ENCODE measurements at places on chromosomes 11 and 22.
A peak's percentile ranks its signal among the peaks of the same experiment; 100 is the strongest.

GRCh38 chr11:32186118-32186517 is 95.2 kb downstream of the RCN1 start:
- no peak for DNase-seq

- peak; percentile 31 for DNase-seq
Observed at GRCh38 chr11:61791737-61792309, 576 bp downstream of the TMEM258 start.

GRCh38 chr11:10861047-10861446 is 3.2 kb upstream of the ZBED5 start:
- DNase-seq: no peak

DNA sequence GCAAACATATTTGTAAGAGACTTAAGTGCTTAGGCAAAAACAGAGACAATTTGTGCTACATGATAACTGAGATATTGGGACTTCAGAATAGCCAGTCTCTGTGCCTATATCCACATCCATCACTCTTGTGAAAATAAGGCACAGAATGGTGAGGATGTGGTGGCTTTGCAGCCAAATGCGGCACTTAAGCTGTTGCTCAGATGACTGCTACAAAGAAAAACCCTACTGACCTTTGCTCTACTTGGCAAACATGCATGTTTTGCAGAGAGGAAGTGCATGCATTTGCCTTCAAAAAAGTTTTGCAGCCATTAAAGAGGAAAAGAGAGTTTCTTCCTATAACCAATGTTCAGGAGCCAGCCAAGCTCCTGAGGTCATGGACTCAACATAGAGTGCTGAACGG is 675.0 kb upstream of the KIRREL3 start:
- DNase-seq: no peak

DNA sequence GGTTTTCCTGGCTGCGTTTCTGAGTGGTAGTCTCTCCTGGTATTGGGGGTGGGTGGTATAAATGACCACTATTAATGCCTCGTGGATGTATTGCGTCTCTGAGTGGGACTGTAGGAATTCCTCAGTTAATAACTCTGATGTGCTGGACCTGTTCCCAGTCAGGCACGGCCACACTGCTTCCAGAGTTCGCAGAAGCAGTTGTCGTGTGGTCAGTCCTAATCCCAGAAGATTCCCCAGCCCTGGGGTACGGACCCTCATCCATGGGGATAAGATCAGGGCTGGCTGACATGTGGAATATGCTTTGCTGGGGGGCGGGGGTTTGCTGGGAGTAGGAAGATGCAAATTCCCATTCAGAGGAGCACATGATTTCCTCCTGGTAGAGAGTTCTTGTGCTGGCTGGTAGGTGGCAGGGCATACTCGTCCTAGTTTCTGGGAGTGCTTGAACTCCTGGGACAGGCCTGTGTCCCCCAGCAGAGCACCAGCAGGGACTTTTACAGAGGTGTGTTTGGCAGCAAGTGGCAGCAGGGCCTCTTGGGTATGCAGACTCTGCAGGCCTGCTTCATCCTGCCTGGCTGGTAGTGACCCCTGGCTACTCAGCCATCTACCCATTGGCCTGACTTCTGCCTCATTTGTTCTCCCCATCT is 157.4 kb downstream of the NAV2 start:
- peak; percentile 28 for DNase-seq

GRCh38 chr22:50310031-50310722 is 2.7 kb upstream of the PLXNB2 start:
- DNase-seq: no peak

GRCh38 chr11:13450832-13451397 is 12.1 kb downstream of the BTBD10 start:
- DNase-seq: no peak

- no peak for DNase-seq
Observed at GRCh38 chr11:113884361-113884836, 9.0 kb upstream of the USP28 start.

DNA sequence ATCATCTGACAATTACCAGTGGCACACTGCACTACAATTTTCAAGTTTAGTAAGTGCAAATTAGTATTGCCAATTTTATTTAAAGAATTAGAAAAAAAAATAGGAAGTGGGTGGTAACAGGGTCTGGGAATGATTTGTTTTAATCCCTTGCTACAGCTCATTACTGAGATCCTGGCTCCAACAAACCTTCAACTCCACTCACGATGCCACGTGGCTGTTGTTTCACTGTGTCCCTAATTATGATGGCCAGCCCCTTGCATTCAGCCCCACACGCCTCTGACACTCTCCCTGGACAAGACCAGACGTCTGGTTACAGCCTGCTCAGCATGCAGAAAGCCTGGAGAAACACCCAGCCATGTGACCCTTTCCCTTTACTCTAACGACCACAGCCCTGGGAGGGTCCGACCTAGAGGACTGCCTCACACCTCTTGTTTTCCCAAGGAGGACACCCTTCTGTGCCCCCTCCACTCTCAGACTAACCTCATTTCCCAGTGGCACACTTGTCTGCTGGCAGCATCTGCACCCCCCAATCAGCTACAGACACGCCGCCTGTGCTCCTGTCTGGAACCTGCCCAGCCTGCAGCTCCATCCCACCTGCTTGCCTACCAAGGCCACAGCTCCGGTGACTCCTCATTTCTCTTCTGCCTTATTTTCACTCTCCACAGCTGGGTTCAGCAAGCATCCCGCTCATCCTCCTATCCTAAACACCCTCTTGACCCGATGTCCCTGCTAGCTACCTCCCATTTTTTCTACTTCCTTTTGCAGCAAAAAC is 18.5 kb upstream of the SLC25A1 start:
- DNase-seq: no peak

DNA sequence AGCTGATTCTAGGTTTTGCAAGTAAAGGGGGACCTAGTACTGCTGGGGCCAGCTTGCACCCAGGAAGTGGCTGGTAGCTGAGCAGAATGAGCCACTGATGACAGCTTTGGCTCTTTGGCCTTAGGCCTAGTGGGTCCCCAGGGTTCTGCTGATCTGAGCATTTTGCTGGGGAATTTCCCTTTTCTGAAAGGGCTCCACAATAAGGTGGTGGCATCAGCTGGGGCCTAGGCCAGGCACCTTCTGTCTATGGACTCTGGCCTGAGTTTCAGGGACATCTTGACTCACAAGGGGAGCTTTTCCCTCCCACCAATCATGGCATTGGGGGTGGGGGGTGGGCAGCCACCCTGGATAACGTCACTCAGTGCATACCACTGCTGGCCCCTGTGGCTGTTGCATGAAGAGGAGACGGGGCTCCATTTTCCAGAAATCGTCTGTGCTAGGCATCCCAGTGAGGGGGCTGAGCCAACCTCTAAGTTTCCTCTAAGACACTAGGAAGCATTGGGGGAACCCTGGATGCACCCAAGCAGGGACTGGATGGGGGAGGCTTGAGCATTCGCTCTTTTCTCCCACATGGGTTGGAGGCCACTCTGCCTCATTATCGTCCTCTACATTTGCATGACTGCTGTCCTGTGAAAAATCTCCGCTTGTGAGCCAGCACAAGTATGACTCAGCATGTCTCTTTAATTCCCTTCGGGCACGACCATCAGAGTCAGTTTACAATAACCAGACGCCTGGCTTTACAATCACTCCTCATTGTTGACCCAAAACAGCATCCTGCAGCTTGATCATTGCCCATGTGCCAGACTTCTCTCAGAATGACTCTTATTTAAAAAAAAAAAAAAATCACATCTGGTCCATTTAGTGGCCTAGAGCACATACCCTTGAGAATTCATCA is 145.0 kb upstream of the THY1 start:
- peak; percentile 87 for DNase-seq
